ENCODE measurements at places on chromosomes 6 and 20.
A peak's percentile ranks its signal among the peaks of the same experiment; 100 is the strongest.

- DNase-seq: no peak
- H3K36me3 ChIP-seq: no peaks in the 10 kb centered on the region
- peak overlapping the region; percentile 1 for H3K4me3 ChIP-seq
- H3K27ac ChIP-seq: peak overlapping the region; percentile 60
- peaks cover 4% of the 10 kb centered on the region for H3K27me3 ChIP-seq
Observed at GRCh38 chr6:163965426-163966348, 551.2 kb downstream of the QKI start.

- peaks cover 4% of the 10 kb centered on the region for H3K36me3 ChIP-seq
- no peak for DNase-seq
- no peak overlapping the region for H3K4me3 ChIP-seq
- H3K4me1 ChIP-seq: peaks cover 18% of the 10 kb centered on the region
- no peaks in the 10 kb centered on the region for H3K27me3 ChIP-seq
Observed at GRCh38 chr20:54692168-54692887, 216.9 kb downstream of the DOK5 start.

DNA sequence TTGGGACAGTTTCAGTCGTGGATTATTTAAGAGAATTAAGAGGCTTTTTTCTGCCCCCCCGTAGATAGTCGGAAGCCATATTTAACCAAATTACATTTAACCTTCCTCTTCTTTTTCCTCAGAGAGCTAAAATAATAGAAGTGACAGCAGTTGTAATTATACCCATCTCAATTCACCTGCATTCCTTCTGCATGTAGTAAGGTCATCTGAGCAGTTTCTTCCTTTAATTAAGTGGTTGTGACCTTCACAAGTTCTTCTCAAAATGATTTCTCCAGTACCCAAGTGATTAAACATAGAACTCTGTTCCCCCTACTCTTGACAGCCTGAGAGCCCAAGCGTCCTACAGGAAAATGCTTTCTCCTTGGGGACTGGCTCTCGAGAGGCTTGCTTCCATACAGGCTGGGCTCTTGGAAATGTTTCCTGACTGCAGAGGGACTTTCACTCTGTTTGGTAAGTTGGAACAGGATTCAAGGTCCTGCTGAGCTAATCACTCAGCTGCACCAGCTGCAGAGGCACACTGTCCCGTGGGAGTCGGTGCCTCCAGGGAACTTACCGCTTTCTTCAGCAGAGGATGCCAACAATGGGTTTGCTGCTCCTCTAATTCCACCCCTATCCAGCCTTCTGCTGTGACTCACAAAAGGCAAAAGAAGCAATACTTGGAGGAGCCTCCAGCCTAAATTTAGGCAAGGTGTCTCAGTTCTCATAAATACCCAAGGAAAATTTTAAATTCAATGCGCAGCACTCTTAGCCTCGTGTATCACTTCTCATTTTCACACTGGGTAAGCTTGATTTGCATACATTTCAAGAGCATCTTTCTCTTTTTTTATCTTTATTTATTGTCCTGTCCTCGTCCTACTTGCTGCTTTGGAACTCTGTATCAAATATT, 414.9 kb downstream of the KIF16B start:
- H3K36me3 ChIP-seq: no peaks in the 10 kb centered on the region
- H3K27ac ChIP-seq: no peak overlapping the region
- no peak for DNase-seq

GRCh38 chr6:139612135-139612465, 237.7 kb upstream of the CITED2 start:
- peaks cover 3% of the 10 kb centered on the region for H3K27me3 ChIP-seq
- H3K4me3 ChIP-seq: no peak overlapping the region
- no peak overlapping the region for H3K27ac ChIP-seq
- DNase-seq: no peak
- H3K4me1 ChIP-seq: peaks cover 27% of the 10 kb centered on the region

DNA sequence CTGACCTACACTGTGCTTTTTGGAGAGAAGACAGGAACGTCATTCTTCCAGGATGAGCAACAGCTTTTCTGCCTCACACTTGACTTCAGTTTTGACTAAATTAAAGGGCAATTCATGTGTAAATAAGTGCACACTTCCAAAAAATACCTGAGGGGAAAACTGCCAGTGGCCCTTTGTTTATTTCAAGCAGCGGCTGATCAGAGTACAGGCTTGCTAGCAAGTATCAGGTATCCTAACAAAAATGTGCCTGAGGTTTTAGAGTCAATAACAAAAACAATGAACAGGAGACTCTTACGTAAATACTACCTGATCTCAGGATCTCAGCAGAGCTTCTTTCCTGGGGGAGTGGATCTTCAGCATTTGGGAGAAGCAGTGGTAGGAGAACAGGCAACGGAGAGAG, 12.4 kb downstream of the LY86 start:
- no peaks in the 10 kb centered on the region for H3K36me3 ChIP-seq
- no peak overlapping the region for H3K4me3 ChIP-seq
- peaks cover 61% of the 10 kb centered on the region for H3K4me1 ChIP-seq
- H3K27me3 ChIP-seq: peaks cover 4% of the 10 kb centered on the region

- H3K27me3 ChIP-seq: peaks cover 13% of the 10 kb centered on the region
- H3K4me1 ChIP-seq: peaks cover 56% of the 10 kb centered on the region
- peak overlapping the region; percentile 45 for H3K27ac ChIP-seq
- H3K4me3 ChIP-seq: no peak overlapping the region
- DNase-seq: no peak
Observed at GRCh38 chr6:38182426-38182825, 362.9 kb downstream of the ZFAND3 start.

- H3K4me3 ChIP-seq: no peak overlapping the region
- DNase-seq: no peak
- no peak overlapping the region for H3K27ac ChIP-seq
- H3K27me3 ChIP-seq: no peaks in the 10 kb centered on the region
- H3K4me1 ChIP-seq: peaks cover 79% of the 10 kb centered on the region
Observed at GRCh38 chr20:32467506-32468312, 109.6 kb downstream of the ASXL1 start.

- H3K4me3 ChIP-seq: no peak overlapping the region
- no peak for DNase-seq
- peaks cover 6% of the 10 kb centered on the region for H3K27me3 ChIP-seq
- no peak overlapping the region for H3K27ac ChIP-seq
Observed at GRCh38 chr6:15839969-15840541, 177.2 kb upstream of the DTNBP1 start.

DNA sequence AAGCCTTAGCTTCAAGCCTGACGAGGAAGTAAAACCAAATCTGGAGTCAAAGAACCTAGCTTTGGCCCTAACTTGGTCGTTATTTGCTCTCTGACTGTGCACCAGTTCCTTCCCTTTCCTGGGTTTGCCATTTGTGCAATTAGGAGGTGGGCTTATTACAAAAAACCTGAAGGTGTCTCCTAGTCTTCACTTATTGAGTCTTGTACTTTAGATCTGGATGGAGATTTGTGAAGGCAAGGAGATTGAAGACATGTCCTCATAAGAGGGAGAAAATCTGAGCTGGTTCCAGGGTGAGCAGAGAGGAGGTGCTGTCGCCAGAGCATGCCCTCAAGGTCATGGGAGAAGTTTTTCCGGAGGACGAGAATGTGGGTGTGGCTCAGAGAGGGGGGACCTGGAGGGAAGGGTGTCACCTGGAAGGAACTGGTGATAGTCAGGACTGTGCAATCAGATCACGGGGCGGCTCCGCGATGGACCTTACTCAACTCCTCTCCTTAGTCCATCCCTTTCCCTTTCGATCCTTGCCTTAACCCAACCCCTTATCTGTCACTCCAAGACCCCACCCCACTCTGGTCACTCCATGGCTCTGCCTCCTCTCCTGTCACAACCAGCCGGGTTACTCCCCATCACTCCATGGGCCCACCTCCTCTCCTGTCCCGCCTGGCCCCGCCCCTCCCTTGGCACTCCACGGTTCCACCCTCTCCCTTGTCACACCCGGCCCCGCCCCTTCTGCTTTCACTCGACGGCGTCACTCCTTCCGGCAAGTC, 588 bp upstream of the ACSS2 start:
- DNase-seq: no peak
- peaks cover 34% of the 10 kb centered on the region for H3K27me3 ChIP-seq
- no peaks in the 10 kb centered on the region for H3K36me3 ChIP-seq
- peaks cover 60% of the 10 kb centered on the region for H3K4me1 ChIP-seq

DNA sequence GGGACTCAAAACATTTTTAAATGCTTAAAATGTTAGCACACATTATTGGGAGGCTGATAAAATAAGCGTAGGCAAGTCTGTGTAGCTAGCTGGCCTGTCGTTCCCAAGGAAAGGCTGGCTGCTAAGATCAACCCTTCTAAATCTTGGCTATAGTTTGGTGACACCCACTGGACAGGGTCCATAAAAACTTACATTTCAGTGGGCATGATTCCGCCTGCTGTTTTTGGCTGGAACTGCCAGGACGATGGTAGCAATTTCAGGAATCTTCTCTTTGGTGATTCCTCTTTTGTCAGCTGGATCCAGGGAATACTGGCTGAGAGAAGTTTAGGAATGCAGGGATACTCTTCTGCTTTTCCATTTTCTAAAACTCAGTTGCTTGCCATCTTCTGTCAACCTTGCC, 162.2 kb downstream of the NKAIN2 start:
- no peak overlapping the region for H3K4me3 ChIP-seq
- H3K27me3 ChIP-seq: no peaks in the 10 kb centered on the region
- no peak overlapping the region for H3K27ac ChIP-seq
- no peaks in the 10 kb centered on the region for H3K36me3 ChIP-seq
- peak; percentile 18 for DNase-seq
- H3K4me1 ChIP-seq: no peaks in the 10 kb centered on the region

DNA sequence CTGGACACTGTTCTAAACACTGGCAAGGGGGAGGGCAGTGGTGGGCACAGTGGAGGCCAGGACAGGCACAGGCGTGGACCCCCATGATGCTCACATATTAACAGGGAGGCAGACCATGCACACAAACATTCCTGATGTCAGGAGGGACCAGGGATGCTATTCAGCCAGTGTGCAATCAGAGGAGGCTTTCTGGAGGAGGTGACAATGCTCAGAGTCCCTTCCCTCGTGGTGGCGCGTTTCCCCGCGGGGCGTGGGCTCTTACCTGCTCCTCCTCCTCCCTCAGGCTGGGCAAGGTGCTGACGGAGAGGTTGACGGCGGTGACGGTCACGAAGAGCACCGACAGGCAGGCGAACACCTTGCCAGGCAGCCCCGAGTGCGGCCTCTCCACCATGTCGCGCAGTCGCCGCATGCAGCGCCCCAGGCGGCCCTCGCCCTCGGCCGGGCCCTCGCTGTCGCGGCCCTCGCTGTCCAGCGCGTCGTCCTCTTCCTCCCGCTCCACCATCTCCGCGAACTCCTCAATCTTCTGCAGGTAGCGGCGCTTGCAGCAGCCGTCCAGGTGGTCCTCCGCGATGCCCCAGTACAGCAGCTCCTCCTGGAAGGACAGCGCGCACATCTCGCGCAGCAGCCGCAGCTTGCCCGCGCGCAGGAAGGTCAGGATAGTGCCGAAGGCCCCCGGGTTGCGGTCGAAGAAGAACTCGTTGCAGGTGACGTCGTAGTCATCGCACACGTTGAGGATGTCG, 13.4 kb downstream of the KCNG1 start:
- no peak overlapping the region for H3K27ac ChIP-seq
- peaks cover 32% of the 10 kb centered on the region for H3K4me1 ChIP-seq
- H3K27me3 ChIP-seq: peaks cover 6% of the 10 kb centered on the region
- H3K4me3 ChIP-seq: no peak overlapping the region
- peaks cover 61% of the 10 kb centered on the region for H3K36me3 ChIP-seq
- no peak for DNase-seq

- peaks cover 62% of the 10 kb centered on the region for H3K4me1 ChIP-seq
- H3K36me3 ChIP-seq: no peaks in the 10 kb centered on the region
- H3K27me3 ChIP-seq: peaks cover 6% of the 10 kb centered on the region
- H3K4me3 ChIP-seq: no peak overlapping the region
- DNase-seq: peak; percentile 16
Observed at GRCh38 chr6:107819964-107820337, 4.2 kb downstream of the SCML4 start.

Measured in nephron progenitor cell (in vitro differentiated cells).